Esophagus muscularis mucosa (tissue), 4 donors: ENCODE measurements at places on chromosomes 12 and 14. TPM values are rescaled to one million over a fixed set of nuclear protein-coding genes. Genes with fewer than 3 reads are reported as not detected.

- no peak overlapping the region for H3K4me3 ChIP-seq
- peaks cover 5% of the 10 kb centered on the region for H3K4me1 ChIP-seq
- no peak overlapping the region for H3K27ac ChIP-seq
- DNase-seq = no peak
Observed at GRCh38 chr12:103672401-103673119, 85.5 kb downstream of the STAB2 start.

Gene RTN1
- 10.9 TPM for total RNA-seq

Gene NFE2
- 3.8 TPM for total RNA-seq

GRCh38 chr12:26697217-26697616 is 135.8 kb downstream of the ITPR2 start:
- H3K36me3 ChIP-seq = peaks cover 18% of the 10 kb centered on the region
- no peak overlapping the region for H3K27ac ChIP-seq
- H3K4me1 ChIP-seq = no peaks in the 10 kb centered on the region
- no peaks in the 10 kb centered on the region for H3K27me3 ChIP-seq
- DNase-seq = no peak

- no peak overlapping the region for H3K27ac ChIP-seq
- no peaks in the 10 kb centered on the region for H3K36me3 ChIP-seq
- no peaks in the 10 kb centered on the region for H3K27me3 ChIP-seq
- peaks cover 10% of the 10 kb centered on the region for H3K4me1 ChIP-seq
- H3K4me3 ChIP-seq = no peak overlapping the region
Observed at GRCh38 chr14:61178226-61179060, 102.7 kb downstream of the TMEM30B start.

DNA sequence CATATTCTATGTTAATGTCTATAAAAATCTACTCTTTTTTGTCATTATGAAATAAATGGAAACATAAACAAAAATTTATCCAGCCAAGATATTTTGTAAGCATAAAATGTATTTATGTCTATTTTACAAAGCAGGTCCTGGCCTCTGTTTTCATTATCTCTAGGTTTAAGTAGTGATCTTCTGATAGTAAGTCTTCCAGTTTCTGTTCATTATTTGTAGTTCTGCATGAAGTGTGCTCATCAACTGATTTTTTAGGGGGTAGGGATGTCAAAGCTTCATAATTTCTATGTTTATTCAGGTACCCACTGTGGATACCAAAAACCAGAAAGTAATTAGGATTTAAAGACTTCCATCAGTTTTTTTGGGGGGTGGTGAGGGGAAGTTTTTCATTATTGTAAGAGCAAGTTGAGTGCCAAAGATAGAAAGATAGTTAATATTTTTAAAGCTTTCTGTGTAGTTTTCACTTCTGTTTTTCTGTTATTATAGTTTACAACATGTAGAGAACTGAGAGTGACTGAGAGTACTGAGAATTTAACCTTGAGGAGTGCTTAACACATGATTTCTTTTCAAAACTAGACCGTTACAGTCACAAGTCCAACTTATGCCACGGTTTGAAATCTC is 30.6 kb upstream of the LMO3 start:
- H3K36me3 ChIP-seq = no peaks in the 10 kb centered on the region
- H3K27me3 ChIP-seq = no peaks in the 10 kb centered on the region
- H3K4me3 ChIP-seq = no peak overlapping the region
